DND-41 (cell line): ENCODE measurements at places on chromosomes 2 and 18.
A peak's percentile ranks its signal among the peaks of the same experiment; 100 is the strongest.

- no peak for DNase-seq
Measured at GRCh38 chr2:73063909-73064875, 7.3 kb downstream of the SFXN5 start.

GRCh38 chr2:15640261-15640711 lies 48.6 kb downstream of the DDX1 start:
- DNase-seq: no peak

GRCh38 chr2:80396276-80396675 lies 91.7 kb upstream of the LRRTM1 start:
- no peak for DNase-seq

DNA sequence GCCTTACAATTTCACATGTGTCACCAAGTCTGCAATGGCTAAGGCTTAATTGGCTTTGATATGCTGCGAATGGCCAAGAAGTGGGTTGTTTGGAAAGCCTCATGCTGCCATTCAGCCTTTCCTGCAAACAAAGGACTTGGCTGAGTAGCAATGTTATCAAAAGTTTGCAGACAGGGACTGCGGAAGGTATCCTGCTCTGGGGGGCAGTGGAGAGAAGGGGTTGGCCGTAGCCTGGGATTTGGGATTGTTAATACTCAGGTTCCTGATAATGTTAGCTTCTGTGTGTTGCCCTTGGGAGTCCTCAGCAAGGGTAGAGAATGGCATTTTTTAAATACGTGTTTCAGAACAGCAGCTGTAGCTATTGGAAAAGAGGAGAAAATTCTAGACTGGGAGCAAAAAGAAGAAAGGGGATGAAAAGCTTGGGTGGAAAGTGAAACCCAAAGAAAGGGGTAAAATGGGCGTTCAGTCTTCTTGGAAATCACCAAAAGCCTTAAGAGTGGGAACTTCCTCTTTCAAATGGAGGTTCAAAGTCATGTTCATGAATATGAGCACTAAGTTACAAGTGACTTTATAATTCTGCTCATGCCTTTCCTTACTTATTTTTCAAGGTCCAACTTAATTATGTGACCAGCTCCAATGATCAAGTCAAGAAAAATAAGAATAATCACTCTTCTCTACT lies 325.1 kb downstream of the RNF144A start:
- DNase-seq: no peak

GRCh38 chr2:40432921-40433483 lies 18.9 kb downstream of the SLC8A1 start:
- no peak for DNase-seq

GRCh38 chr2:167509586-167509985 lies 621.3 kb downstream of the XIRP2 start:
- DNase-seq: no peak

DNA sequence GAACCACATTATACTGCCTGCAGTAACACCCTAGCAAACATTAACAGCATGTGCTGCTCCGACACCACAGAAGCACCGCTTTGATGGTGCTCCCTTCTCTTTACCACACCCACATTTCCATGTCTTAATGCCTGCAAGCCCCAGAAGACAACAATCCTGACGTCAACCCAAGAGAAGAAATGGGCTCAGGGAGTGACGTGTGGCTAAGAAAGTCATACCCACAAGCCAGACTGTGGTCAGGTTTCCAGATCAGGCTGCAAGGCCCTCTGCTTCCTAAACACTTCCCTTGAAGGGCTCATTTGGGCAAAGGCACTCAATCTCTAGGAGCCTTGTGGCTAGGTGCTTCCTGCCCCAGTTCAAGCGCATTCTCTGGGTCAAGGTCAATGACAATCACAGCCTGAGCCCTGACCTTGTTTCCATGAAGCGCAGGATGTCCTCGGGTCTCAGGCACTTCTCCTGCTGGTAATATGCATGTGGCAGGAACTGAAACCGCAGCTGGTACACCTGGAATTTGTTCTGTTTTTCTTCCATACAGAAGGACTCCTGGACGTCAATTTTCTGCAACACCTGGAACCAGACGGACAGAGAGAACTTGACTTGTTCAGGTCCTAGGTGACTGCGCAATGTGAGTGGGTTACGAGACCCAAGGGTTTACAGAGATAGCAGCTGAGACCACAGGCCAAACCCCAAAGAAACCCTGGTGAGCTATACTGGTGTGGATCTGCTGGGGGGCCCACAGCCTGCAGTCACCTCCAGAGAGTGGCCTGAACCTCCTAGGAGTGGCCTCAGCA lies 67.2 kb downstream of the POLR1A start:
- peak; percentile 77 for DNase-seq

DNA sequence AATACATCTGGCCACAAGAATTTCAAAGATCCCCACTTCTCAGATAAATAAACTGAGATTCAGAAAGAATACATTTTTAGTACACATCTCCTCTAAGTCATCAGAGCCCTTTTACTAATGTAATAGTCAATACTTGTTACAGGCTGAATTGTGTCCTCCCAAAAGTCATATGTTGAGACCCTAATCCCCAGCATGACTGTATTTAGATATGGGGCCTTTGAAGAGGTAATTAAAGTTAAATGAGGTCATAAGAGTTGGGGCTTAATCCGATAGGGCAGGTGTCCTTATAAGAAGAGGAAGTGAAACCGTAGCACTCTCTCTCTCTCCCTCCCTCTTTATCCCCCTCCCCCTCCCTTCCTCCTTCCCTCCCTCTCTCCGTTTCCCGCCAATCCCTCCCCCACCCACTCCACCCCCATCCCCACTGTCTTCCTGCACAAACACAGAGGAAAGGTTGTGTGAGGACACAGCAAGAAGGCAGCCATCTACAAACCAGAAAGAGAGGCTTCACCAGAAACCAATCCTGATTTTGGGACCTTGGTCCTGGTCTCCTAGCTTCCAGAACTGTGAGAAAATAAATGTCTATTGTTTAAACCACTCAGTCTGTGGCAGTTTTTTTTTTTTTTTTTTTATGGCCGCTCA lies 66.6 kb upstream of the ZNF397 start:
- DNase-seq: peak; percentile 53

DNA sequence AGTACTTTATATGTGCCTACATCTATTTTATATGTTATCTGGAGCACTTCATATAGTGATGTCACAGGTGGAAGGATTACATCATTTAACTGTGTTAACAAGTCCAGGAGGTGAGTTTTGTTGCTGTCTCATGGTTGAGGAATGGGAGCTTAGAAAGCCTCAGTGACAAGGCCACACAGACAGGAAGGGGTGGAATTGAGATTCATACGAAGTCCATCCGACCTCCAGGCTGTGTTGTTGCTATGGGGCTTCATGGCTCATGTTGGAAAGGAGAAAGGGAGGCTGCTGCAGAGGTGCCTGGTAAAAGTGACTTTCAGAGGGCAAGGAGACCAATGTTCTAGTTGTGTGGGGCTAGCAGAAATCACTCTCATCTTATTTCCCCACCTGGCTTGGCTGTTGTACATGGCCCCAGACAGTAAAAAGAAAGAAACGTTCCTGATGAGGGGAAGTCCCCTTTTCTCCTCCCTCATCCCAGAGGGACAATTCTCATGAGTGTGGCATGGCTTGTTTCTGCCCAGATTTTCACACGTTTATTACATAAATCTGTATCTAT lies 31.0 kb upstream of the GREB1 start:
- DNase-seq: no peak

DNA sequence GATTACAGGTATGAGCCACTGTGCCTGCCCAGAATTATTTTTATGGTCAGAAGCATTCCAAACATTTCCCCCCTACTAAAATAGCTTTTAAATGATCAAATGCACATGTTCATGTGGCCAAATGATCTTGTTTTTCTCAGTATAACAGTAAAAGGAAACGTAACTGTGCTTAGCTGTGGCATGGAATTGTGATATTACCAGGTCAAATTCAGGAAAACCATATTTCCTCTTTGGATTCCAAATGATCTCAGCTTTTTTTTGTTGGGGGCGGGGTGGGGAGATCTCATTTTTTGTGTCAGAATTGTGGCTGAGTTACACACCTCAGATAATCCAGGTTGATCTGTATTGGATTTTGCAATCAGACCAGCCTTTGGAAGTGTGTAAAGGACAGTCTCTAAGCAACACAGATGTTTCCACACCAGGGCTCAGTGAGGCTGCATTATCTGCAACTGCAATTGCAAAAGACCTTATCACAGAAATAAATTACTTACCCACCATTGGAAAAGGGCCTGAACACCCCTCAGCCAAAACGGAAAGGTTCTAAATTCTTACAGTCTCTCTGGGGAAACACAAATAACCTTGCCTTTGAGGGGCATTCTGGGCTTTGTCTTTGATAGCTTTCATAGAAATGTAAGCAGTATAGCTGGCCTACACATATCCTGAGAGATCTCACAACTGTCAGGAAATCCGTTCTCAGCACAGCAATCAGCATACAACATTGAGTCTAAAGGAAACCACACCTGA lies 8.4 kb downstream of the CASP10 start:
- no peak for DNase-seq

GRCh38 chr2:43710866-43711265 lies 34.6 kb upstream of the C1GALT1C1L start:
- DNase-seq: no peak

GRCh38 chr2:96587843-96588242 lies 50.3 kb downstream of the KANSL3 start:
- DNase-seq: no peak

- no peak for DNase-seq
Measured at GRCh38 chr2:231887756-231888155, 38.4 kb downstream of the NPPC start.

DNA sequence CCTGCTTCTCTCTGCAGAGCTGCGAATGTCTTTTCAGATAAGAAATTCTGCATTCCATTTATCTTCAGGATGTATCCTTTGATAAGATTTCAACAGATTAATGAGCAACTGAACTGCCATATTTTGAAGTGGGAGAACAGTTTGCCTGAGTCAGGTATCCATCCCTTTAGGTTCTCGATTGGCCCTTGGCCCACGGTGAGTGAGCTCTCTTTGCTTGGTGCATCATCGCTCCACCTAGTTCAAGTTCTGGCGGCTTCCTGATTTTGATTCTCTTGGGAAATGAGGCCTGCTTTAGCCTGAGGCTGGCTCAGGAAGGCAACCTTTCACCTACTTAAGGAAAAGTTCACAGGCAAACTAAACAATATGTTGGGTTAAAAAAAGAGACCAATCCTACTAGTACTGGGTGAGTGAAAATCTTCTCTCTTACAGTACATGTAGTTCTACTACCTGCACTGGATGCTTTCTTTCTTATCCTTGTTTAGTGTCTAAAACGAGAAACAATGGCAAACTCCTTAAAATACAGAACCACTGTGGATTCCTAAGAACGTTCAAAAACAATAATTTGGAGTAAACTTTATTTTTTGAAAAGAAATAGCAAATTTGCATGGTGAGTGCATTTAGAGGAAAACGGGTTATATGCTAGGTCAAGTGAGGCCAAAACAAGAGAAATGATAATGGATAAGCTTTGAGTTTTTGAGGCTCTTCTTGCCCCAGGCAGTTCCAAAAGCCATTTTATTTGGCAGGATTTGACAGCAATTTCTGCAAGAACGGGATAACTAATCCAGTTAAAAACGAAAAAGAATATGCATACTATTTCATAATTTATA lies 837 bp upstream of the ACSL3 start:
- no peak for DNase-seq

GRCh38 chr2:160271171-160272086 lies 71.4 kb upstream of the ITGB6 start:
- no peak for DNase-seq

DNA sequence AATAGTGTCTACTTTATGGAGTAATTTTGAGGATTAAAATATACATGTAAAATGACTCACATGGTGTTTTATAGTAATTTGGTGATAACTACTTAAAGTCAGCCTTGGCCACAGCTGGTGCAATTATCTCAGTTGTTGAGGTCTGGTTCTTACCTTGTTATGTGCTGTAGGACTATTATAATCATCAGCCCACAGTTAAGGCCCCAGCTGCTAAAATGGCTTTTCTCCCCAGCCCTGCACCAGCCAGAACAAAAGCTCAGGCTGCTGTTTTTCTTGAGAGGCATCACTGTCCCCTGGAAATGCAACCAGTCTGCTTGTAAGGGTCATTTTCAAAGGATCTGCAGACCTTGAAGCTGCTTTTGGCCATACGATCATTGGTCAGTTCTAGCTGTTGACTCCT lies 283.3 kb upstream of the THUMPD2 start:
- DNase-seq: no peak

DNA sequence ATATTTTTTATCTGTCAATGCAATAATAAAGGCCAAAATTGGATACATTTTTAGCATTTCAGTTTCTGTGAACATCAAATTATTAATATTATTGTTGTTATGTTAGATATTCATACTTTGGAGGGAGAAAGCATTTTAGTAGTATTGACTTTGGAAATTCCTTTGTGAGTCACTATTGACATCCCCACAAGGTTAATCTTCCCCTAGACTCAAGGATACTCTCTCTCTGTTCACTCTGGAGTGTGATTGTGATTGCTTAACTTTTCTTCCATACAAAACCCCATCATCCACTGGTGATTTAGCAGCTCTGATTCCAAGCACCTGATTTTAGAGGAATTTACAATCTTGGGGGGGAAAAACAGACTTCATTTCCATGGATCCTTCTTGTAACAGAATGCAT lies 352.0 kb downstream of the THSD7B start:
- no peak for DNase-seq

- no peak for DNase-seq
Measured at GRCh38 chr2:39673018-39673417, 7.3 kb downstream of the TMEM178A start.

DNA sequence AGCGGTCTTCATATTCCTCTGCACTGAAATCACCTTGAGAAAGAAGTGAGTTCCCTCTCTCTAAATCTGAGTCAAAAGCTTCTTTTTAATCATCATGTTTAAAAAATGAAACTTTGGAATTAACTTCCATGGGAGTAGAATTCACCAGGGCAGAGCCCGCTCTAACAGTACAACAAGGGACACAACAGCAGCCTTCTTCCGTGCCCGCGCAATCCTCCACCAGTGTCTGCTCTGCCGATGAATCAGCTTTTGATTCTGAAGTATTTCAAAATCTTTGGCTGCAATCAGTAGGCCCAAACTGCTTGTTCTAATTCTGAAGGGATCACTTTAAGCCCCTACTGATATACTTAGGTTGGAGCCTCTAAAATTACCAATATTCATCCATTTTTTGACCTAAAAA lies 76.9 kb downstream of the USP40 start:
- no peak for DNase-seq

DNA sequence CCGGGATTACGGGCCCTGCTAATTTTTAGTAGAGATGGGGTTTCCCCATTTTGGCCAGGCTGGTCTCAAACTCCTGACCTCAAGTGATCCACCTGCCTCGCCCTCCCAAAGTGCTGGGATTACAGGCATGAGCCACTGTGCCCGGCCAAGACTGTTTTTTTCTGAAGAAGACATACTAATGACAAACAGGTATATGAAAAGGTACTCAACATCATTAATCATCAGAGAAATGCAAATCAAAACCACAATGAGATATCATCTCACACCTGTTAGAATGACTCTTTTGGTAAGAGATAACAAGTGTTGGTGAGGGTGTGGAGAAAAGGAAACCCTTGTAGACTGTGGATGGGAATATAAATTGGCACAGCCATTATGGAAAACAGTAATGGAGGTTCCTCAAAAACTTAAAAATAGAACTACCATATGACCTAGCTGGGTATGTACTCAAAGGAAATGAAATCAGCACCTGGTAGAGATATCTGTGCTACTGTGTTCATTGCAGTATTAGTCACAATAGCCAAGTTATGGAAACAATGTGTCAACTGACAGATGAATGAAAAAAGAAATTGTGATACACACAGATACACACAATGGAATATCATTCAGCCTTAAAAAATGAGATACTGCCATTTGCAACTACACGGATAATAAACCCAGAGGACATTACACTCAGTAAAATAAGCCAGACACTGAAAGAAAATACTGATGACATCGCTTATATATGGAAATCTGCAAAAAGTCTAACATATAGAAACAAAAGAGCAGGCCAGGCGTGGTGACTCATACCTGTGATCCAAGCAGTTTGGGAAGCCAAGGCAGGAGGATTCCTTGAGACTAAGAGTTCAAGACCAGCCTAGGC lies 20.8 kb downstream of the SOS1 start:
- DNase-seq: no peak
